ENCODE measurements at places on chromosomes 5 and 9.
A peak's percentile ranks its signal among the peaks of the same experiment; 100 is the strongest.

GRCh38 chr5:50990296-50990924 is 324.0 kb downstream of the PARP8 start:
- DNase-seq: no peak

GRCh38 chr9:124420991-124421543 is 5.8 kb upstream of the PSMB7 start:
- no peak for DNase-seq

GRCh38 chr9:95105519-95106287 is 211.8 kb downstream of the FANCC start:
- DNase-seq: no peak

GRCh38 chr9:4842734-4843133 is 50.0 kb downstream of the RCL1 start:
- DNase-seq: no peak

DNA sequence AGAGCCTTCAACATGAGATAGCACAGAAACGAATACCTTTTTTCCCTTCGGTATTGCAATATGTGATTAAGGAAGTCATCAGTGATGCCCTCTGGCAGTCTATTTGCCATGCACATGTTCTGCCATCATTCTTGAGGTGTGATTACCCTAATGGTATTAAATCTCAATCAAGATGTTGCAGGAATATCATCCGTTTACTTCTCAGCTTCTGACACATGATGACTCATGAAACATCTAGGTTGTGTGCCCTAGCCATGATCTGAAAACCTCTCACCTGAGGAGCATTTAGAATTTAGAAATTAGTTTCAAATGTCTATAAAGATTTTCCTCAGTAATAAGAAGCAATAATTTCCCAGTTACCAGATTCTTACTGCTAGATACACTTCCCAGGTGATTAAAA is 209.1 kb downstream of the ADGRV1 start:
- no peak for DNase-seq

DNA sequence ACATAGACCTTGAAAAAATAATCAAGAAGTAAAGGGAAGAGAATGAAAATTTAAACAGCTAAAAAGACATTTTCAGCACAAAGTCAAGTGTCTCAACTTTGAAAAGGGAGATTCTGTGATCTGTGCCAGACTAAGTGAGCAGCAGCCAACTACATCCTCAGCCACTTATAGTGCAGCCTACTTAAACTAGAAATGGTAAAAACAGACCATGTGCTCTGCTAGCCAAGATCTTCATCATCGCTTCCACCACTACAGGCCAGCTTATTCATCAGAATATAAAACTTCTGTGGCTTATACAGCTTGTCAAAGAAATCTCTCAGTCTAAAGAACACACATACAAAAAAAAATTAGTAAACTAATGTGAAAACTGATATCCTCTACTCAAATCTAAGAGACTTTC is 63.5 kb downstream of the CEMIP2 start:
- DNase-seq: no peak

DNA sequence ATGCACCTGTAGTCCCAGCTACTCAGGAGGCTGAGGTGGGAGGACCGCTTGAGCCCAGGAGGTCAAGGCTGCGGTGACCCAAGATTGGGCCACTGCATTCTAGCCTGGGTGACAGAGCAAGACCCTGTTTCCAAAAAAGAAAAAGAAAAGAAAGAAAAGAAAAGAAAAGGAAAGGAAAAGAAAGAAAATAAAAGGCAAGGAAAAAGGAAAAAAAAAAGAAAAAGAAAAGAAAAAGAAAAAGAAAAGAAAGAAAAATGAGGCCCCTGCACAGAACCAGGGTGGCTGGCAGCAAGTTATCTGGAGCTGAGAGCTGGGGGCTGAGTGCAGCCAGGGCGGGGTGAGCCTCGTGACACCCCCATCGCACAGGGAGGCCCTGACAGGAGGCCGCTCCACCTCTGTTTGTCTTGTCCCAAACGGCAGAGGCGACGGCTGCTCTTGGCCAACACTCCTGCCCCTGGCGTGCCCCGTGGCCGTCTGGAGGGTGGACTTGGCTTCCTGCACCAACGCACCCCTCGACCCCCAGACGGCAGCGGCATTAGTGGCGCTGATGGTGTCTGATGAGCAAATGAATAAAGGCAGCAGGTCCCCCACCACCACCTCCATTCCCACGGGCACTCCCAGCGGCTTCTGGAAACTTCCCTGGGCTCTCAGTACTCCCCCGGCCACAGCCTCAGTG is 16.7 kb downstream of the EXD3 start:
- DNase-seq: peak; percentile 45

- no peak for DNase-seq
Measured at GRCh38 chr9:21558615-21559401, 76.7 kb upstream of the IFNE start.

- DNase-seq: no peak
Measured at GRCh38 chr9:135812961-135813360, 94.4 kb downstream of the CAMSAP1 start.

DNA sequence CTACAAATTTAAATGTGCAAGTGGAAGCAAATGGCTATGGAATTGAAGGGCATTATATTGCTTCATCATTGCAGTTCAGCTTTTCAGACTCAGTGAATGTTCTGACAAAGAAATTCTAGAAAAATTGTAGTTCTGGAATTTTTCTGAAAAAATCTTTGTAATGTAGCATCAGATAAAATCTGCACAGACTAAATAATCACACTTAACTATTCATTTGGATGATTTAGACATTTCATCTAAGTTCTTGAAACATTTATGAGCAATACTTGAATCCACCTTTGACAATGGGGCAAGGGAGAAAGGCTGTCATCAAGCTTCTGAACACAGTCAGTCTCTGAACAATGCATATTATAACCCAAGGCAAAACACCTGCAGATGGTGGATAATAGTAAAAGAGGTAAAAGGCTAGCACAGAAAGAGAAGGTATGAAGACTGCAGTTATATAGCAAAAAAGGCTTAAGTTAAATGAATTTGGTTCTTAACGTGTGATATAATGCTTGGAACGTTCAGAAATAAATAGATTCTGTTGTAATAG is 1352.0 kb upstream of the NUDT12 start:
- no peak for DNase-seq

GRCh38 chr9:108951578-108951977 is 17.4 kb downstream of the ABITRAM start:
- no peak for DNase-seq

GRCh38 chr5:40521108-40521785 is 158.5 kb upstream of the PTGER4 start:
- no peak for DNase-seq

- no peak for DNase-seq
Measured at GRCh38 chr9:132787748-132788159, 90.3 kb downstream of the AK8 start.

GRCh38 chr9:109597496-109597895 is 99.4 kb upstream of the PTPN3 start:
- DNase-seq: no peak

DNA sequence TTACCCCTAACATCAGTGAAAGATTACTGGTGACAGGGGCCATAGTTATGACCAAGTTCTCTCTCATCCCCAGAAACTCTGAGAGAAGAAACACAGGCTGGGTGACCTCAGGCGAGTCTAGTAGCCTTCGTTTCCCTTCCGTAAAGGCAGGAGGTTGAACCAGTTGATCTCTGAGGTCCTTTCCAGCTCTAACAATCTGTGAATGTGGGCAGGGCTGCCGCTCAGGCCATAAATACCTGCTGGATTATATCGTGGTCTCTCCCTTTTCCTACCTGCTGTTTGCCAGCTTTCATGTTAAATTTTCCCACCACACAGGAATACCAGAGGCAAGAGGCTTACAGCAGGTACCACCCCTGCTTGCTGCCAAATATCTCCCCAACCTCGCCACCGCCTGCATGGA is 357.5 kb downstream of the SH3GL2 start:
- no peak for DNase-seq

GRCh38 chr9:113269355-113269754 is 6.0 kb downstream of the CDC26 start:
- DNase-seq: no peak

GRCh38 chr5:1445313-1445688 is at the start of gene SLC6A3:
SLC6A3 (minus strand) TSS chr5:1445440; CDS start chr5:1443197, 2,243 bp downstream.
- DNase-seq: no peak

DNA sequence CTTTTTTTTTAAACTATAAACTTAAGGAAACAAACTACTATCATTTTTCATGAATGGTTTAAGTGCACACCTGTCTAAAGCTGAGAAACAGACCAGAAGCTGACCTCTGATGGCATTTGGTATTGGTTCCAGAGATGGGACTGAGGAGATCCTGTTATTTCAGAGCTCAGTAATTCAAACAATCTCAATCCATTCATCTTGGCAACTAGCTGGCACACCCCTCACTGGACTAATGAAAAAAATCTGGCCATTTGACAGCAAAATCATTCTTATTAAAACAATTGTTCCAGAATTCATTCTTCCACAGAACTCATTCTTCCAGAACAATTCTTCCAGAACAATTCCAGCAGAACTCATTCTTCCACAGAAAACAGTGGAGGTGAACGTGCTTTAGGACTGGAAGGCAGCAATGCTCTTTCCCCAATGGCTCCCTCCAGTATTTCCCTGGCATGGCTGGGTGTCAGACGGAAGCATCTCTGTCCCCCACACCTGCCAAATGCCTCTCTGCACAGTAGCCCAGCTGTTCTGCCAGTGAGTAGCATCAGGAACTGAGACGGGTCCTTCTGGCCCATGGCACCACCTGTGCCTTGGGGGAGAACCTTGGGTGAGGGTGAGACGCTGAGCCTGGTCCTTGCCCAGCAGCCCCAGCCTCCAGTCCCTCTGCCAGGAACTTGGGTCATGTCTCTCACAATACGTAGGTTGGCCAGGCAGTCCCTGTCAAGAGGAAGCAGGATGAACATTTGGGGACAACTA is 87.5 kb upstream of the EQTN start:
- no peak for DNase-seq

DNA sequence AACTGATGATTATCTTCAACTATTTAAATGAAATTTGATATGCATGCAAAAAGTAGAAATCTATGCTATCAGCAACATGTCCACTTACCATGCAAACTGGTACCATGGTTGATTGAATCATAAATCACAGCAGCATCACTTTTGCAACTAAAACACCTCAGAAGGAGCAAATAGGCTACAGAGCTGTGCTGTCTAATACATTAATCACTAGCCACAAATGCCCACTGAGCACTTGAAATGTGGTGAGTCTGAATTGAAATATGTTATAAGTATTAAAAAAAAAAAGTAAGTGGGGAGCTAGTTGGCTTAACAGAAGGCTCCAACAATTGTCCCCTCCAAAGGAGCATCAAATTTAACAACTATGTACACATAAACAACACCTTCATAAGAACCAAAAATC is 112.5 kb downstream of the FAM114A2 start:
- DNase-seq: no peak

- DNase-seq: no peak
Measured at GRCh38 chr5:142484821-142485387, 160.1 kb upstream of the SPRY4 start.

Data from HuH-7.5 (cell line).